HFFc6 (cell line): ENCODE measurements at places on chromosomes 6 and 20. TPM values are rescaled to one million over a fixed set of nuclear protein-coding genes. Genes with fewer than 3 reads are reported as not detected.

Gene DACT2
- not detected in 2 replicates for total RNA-seq

Gene HRH3
- not detected in 2 replicates for total RNA-seq

- H3K27ac ChIP-seq: no peak overlapping the region
- H3K4me3 ChIP-seq: no peak overlapping the region
- no peaks in the 10 kb centered on the region for H3K36me3 ChIP-seq
- peak; percentile 7 for DNase-seq
These were observed 42.5 kb upstream of the PNISR start for GRCh38 chr6:99467509-99468106.

GRCh38 chr6:14092316-14092715, 25.3 kb upstream of the CD83 start:
- H3K27ac ChIP-seq: no peak overlapping the region
- peaks cover 4% of the 10 kb centered on the region; the same call in 1 of the 2 replicates for H3K4me1 ChIP-seq
- peaks cover 19% of the 10 kb centered on the region for H3K27me3 ChIP-seq
- no peak overlapping the region for H3K4me3 ChIP-seq
- DNase-seq: no peak

- DNase-seq: no peak
- H3K36me3 ChIP-seq: no peaks in the 10 kb centered on the region
- no peak overlapping the region for H3K27ac ChIP-seq
- no peaks in the 10 kb centered on the region for H3K4me1 ChIP-seq
- H3K4me3 ChIP-seq: no peak overlapping the region
These were observed 86.8 kb downstream of the NCR2 start for GRCh38 chr6:41422161-41422560.
